HFFc6 (cell line): ENCODE measurements at places on chromosomes 1 and 21. TPM values are rescaled to one million over a fixed set of nuclear protein-coding genes. Genes with fewer than 3 reads are reported as not detected.

- peaks cover 13% of the 10 kb centered on the region for H3K4me1 ChIP-seq
- DNase-seq: no peak
- no peak overlapping the region for H3K4me3 ChIP-seq
- H3K27me3 ChIP-seq: peaks cover 4% of the 10 kb centered on the region; the same call in 1 of the 2 replicates
Measured at GRCh38 chr21:37294679-37295078, 27.5 kb upstream of the VPS26C start.

DNA sequence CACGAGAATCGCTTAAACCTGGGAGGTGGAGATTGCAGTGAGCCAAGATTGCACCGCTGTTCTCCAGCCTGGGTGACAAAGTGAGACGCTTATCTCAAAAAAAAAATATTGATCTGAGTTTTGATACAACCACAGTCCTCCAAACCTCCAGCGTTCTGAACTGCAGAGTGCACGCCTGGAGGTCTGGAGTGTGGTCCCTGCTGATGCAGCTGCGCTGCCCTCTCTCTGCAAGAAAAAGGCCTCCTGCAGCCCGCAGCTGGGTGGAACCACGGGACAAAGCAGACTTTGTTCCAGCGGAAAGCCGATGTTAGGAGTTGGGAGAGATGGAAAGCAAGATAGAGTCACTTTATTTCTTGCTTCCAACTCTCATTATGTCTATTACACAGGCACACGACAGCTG lies 144.9 kb upstream of the SOD1 start:
- H3K27ac ChIP-seq: no peak overlapping the region
- DNase-seq: no peak
- H3K4me1 ChIP-seq: no peaks in the 10 kb centered on the region
- no peak overlapping the region for H3K4me3 ChIP-seq
- no peaks in the 10 kb centered on the region; the same call in 1 of the 2 replicates for H3K27me3 ChIP-seq

DNA sequence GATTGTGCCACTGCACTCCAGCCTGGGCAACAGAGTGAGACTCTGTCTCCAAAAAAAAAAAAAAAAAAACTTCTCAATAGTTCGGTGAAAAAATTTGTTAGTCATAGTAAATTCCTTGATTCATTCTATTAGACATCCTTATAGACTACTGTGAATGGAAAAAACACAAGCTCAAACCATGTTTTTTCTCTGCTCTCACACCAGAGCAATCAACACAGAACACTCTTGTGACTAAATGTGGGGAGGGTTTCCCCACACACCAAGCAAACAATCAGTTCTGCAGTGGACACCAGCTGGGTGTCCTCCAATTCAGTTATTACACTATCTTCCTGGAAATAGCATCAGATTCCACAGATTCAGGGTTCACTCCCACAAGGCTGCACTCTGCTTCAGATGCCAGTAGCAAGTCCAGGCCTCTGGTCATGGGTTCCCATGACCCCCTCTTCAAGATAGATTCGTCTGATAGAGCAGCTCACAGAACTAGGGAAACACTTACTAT lies 69.1 kb upstream of the TEKT2 start:
- no peak for DNase-seq
- H3K36me3 ChIP-seq: peaks cover 19% of the 10 kb centered on the region
- no peaks in the 10 kb centered on the region for H3K27me3 ChIP-seq
- no peaks in the 10 kb centered on the region for H3K4me1 ChIP-seq

GRCh38 chr1:18120638-18121037 lies 13.0 kb downstream of the IGSF21 start:
- H3K4me1 ChIP-seq: no peaks in the 10 kb centered on the region
- H3K27ac ChIP-seq: no peak overlapping the region
- H3K27me3 ChIP-seq: peaks cover 1% of the 10 kb centered on the region
- no peak for DNase-seq

- H3K27me3 ChIP-seq: no peaks in the 10 kb centered on the region
- no peaks in the 10 kb centered on the region for H3K36me3 ChIP-seq
- peaks cover 65% of the 10 kb centered on the region for H3K4me1 ChIP-seq
- DNase-seq: no peak
Measured at GRCh38 chr1:41915786-41916571, 2.7 kb downstream of the HIVEP3 start.

GRCh38 chr1:41954533-41954944 lies 35.8 kb upstream of the HIVEP3 start:
- peaks cover 2% of the 10 kb centered on the region; the same call in 1 of the 2 replicates for H3K27me3 ChIP-seq
- peak; percentile 83 for DNase-seq
- peak overlapping the region; percentile 75 for H3K4me3 ChIP-seq
- peaks cover 21% of the 10 kb centered on the region for H3K36me3 ChIP-seq
- H3K4me1 ChIP-seq: peaks cover 76% of the 10 kb centered on the region

GRCh38 chr1:227747382-227747781 lies 12.1 kb downstream of the SNAP47 start:
- H3K27me3 ChIP-seq: no peaks in the 10 kb centered on the region; the same call in 1 of the 2 replicates
- no peak for DNase-seq
- H3K4me3 ChIP-seq: no peak overlapping the region
- H3K27ac ChIP-seq: no peak overlapping the region

DNA sequence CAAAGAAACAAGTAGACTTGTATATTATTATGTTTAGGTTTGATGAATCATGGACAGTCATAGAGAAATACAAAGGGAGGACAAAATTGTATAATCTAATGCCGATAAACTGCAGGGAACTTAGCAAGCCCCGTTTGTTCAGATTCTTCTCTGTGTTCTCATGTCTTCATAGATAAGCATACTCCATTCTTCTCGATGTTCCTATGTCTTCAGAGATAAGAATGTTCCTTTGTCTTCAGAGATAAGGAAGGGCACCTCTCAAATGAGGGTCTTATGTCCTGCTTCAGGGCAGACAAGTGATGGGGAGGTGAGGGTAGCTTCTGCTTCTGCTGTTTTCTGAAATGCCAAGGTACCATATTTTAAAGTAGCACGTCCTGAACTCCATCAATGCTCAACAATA lies 19.7 kb upstream of the TADA1 start:
- no peak overlapping the region for H3K4me3 ChIP-seq
- peaks cover 15% of the 10 kb centered on the region for H3K27me3 ChIP-seq
- no peaks in the 10 kb centered on the region for H3K36me3 ChIP-seq

DNA sequence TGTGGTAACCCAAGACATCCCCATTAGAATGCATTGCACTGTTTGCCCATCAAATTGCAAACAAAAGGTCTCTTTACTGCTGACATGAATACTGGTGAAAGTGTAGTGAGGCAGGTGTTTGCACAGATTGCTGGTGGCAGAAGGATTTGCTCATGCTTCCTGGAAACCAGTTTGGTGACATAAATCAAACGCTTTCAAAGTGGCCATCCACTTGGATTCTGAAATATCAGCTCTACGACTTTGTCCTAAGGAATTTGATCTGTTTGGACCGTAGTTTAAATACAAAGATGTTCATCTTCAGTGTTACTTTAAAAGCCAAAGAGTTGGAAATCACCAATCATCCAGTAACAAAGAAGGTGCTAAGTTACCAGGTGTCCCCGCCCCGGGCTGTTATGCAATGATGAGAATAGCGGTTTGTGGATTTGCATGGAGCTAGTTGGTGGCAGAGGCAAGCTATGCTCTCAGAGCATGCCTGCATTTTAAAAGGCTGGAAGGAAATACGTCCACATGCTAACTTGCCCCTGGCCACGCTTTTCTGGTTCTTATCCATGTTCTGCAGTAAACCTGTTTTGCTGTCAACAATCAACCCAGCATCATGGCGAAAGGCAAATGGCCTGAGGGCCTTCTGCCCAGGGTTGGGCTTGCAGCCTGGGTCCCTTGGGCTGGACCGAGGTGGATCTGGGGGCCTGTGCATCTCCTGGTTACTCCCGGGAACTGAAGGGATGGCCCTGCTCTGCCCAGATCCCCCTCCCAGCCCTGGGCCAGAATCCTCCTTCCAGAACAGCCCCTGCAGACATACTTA lies 49.2 kb downstream of the UMODL1 start:
- peaks cover 31% of the 10 kb centered on the region for H3K27me3 ChIP-seq
- peaks cover 8% of the 10 kb centered on the region for H3K4me1 ChIP-seq
- no peak overlapping the region for H3K4me3 ChIP-seq
- no peak for DNase-seq
- H3K27ac ChIP-seq: no peak overlapping the region

- peak overlapping the region; percentile 56 for H3K27ac ChIP-seq
- DNase-seq: no peak
- peaks cover 36% of the 10 kb centered on the region for H3K36me3 ChIP-seq
Measured at GRCh38 chr1:23291706-23292105, 52.4 kb downstream of the HNRNPR start.

DNA sequence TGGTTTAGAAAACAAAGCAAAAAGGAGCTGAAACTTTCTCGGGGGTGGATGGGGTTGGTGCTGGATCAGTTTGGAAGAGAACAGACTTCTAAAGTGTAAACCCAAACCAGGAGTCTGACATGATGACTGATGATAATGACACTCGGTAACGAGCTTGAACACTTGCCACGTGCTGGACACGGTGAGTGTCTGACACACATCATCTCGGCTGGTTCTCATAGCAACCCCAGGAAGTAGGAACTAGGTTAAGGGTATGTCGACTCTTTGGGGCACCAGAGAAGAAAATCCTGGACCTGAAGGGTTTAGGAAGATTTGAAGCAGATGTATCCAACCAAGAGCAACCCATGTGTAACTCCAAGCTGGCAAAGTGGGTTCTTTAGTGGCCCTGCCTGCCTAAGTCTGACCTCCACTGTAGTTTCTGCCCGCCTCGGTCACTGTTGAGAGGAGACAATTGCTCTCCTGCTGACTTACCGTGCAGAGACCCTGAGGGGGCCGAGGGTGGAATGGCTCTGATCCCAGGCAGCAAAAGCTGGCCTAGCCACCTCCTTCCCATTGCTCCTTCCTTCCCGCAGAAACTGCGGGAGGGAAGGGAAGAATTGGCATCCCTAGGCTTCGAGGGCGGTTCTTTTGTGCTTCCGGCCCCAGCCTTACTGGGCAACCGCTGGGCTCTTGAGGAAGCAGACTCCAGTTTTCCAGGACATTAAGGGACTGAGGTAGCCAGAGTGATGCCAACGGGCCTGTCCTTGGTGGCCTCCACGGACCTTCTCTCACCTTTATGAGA lies 156.0 kb downstream of the TOMM20 start:
- H3K27me3 ChIP-seq: no peaks in the 10 kb centered on the region; the same call in 1 of the 2 replicates
- DNase-seq: no peak
- H3K4me1 ChIP-seq: peaks cover 76% of the 10 kb centered on the region
- H3K36me3 ChIP-seq: peaks cover 8% of the 10 kb centered on the region; the same call in 1 of the 2 replicates
- no peak overlapping the region for H3K4me3 ChIP-seq

DNA sequence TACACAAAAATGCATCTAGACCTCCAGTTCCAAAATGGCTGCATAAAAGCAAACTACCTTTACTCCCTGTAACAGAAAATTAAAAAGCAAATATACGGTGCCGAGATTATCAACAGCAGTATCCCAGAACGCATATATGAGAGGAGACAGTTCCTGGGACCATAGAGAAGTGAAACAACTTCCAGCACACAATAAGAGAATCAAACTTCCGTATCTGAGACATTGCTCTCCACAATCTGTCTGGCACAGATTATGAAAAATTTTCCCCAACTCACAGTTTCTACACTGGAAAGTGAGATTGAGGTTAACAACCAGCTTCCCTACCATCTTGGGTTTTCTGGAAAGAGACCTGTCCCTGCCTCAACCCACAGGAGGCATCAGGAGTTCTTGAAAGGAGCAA lies 47.2 kb upstream of the ST6GALNAC3 start:
- no peak for DNase-seq
- no peak overlapping the region for H3K4me3 ChIP-seq

GRCh38 chr1:71780681-71781080 lies 501.7 kb downstream of the NEGR1 start:
- DNase-seq: no peak
- peaks cover 8% of the 10 kb centered on the region for H3K4me1 ChIP-seq
- no peak overlapping the region for H3K27ac ChIP-seq
- H3K4me3 ChIP-seq: no peak overlapping the region
- H3K36me3 ChIP-seq: no peaks in the 10 kb centered on the region

DNA sequence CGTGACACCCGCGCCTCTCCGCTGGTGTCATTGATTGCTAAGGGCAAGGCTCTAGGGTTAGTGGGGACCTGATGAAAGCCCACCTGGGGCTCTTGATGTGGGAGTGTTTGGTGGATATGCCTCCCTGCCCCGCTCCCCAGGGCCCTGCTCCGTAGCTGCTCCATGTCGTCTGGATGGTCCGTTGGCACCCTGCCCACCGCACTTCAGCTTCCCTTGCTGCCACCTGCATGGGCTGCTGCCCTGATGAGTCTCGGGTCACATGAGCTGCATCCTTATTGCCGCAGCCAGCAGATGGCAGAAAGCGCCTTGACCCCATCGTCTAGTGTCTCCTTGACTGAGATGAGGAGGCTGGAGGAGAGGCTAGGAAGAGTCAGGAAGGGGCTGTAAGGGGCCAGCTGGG lies 439.4 kb downstream of the CAMTA1 start:
- no peak for DNase-seq
- peaks cover 65% of the 10 kb centered on the region for H3K4me1 ChIP-seq
- H3K27ac ChIP-seq: 0 out of 2 replicates have a peak overlapping the region, but pooled peaks have one; percentile 45
- peaks cover 2% of the 10 kb centered on the region for H3K27me3 ChIP-seq
- no peak overlapping the region for H3K4me3 ChIP-seq
- H3K36me3 ChIP-seq: peaks cover 2% of the 10 kb centered on the region; the same call in 1 of the 2 replicates

GRCh38 chr1:222653178-222653827 lies 35.4 kb downstream of the MIA3 start:
- no peak overlapping the region for H3K4me3 ChIP-seq
- peaks cover 28% of the 10 kb centered on the region for H3K36me3 ChIP-seq
- H3K27ac ChIP-seq: no peak overlapping the region
- H3K4me1 ChIP-seq: no peaks in the 10 kb centered on the region
- no peaks in the 10 kb centered on the region for H3K27me3 ChIP-seq

DNA sequence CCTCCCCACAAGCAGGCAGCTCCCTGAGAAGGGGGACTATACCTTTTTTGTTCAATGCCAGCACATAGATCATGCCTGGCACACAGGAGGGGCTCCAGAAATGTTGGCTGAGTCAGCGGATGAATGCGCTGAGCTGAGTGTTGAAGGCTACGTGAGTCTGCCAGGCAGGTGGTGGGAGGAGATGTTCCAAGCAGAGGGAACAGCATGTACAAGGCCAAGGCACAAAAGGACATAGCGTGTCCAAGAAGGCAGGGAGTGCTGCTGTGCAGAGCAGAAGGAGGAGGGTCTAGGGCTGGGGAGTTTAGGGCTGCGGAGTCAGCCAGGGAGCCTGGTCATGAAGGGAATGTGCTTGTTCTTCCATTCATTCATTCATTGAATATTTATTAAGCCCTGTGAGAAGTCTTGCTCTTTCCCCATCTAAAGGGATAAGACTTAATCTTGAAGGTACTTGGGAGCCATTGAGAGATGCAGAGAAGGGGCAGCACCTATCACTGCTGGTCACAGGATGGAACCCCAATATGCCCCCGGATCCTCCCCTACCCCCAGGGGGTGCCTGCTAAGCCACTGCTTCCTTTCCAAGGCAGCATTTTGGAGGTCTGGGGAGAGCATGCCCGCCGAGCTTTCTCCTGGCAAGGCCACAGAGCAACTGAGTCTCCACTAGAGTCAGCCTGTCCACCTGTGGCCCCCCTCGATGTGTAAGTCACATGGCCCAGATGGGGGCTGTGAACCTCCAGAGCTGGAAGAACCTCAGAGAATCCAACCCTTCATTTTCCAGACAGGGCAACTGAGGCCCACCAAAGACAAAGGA lies 31.2 kb upstream of the LAPTM5 start:
- H3K4me3 ChIP-seq: no peak overlapping the region
- H3K4me1 ChIP-seq: no peaks in the 10 kb centered on the region
- peaks cover 35% of the 10 kb centered on the region for H3K27me3 ChIP-seq

Gene CHI3L1
- not detected in 3 replicates for total RNA-seq

Gene DPT
- total RNA-seq: not detected in 3 replicates

Gene CHI3L2
- total RNA-seq: 0.57 TPM in 1 of 2 replicates, not detected in the other

Gene PIK3CD
- 8.8 to 15.3 TPM (median 14.6 TPM) in 3 replicates for total RNA-seq

Gene OR2T35
- not detected in 3 replicates for total RNA-seq

Gene RGS13
- total RNA-seq: not detected in 2 replicates

Gene GLRX2
- total RNA-seq: 32.3 to 36.7 TPM (median 35.0 TPM) in 3 replicates

Gene BTG2
- total RNA-seq: 12.6 to 18.5 TPM (median 14.2 TPM) in 3 replicates

Gene KISS1
- total RNA-seq: 3.2 and 4.0 TPM in 2 replicates

Gene PCAT6
- total RNA-seq: 2.1 and 4.4 TPM in 2 replicates

Gene VWA5B1
- not detected in 3 replicates for total RNA-seq

Gene GPR3
- total RNA-seq: 2.4 to 3.8 TPM (median 3.3 TPM) in 3 replicates
